ENCODE measurements at places on chromosomes 7 and 10. TPM values are rescaled to one million over a fixed set of nuclear protein-coding genes. Genes with fewer than 3 reads are reported as not detected.

The CHST15 gene
- total RNA-seq, result not detected

DNA sequence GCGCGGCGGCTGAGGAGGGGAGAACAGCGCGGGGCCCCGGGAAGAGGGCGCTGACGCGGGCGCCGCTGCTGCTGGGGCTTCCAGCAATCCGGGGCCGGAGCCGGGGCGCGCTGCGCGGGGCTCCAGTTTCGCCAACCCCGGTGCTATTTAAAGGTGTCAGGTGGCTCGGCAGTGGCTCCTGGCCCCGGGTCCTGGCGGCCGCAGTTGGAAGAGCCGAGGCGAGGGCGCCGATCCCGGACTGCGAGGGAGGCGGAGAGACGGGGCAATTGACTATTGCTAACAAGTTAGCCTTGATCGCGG is 347 bp downstream of the LBX1 start:
- no peak for DNase-seq

DNA sequence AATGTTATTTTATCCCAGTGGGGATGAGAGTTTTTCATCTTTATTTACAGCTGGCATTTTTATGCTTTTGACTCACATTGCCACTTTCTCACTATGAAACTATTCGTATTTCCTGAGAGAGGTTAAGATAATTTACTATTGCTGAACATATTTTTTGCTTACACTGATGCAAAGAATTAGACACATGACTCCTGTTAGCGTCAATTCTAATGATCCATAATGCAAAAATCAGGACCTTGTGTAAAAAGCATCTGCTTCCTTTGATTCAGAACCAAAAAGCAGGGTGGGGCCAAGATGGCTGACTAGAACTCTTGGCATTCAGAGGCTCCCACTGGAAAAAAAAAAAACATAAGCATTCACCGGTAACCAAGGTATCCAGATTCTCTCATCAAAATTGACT is 464.8 kb downstream of the SEMA3D start:
- no peak for DNase-seq

DNA sequence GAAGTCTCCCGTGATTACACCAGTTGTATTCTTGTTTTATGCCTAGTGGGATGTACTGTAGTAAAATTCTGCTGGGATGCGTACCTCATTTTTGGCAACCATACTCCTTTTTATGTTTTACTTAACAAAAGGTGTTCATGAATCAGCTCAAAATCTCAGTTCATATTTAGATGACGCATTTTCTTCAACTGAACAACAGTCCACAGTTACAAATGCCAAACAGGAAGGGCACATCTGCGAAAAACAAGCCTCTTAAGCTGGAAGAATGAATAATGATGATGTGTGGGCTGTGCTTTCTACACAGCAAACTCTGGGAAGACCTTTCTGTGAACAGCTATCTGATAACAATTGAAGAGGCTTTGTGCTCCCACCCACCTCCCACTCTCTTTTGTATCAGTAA is 68.4 kb upstream of the NRBF2 start:
- DNase-seq, result no peak

Data from activated CD8-positive, alpha-beta T cell treated with anti-CD3 and anti-CD28 coated beads, Interleukin-2, amount 10 ng/mL, durations not matched to agents 7 days and 5 days (primary cell).